ENCODE measurements at places on chromosomes 13 and 19. TPM values are rescaled to one million over a fixed set of nuclear protein-coding genes. Genes with fewer than 3 reads are reported as not detected.
A peak's percentile ranks its signal among the peaks of the same experiment; 100 is the strongest.

Gene CGB5
- 0.35 TPM for total RNA-seq

Gene KCNN4
- 1.1 TPM for total RNA-seq

Gene IGLON5
- total RNA-seq: 64.1 TPM

DNA sequence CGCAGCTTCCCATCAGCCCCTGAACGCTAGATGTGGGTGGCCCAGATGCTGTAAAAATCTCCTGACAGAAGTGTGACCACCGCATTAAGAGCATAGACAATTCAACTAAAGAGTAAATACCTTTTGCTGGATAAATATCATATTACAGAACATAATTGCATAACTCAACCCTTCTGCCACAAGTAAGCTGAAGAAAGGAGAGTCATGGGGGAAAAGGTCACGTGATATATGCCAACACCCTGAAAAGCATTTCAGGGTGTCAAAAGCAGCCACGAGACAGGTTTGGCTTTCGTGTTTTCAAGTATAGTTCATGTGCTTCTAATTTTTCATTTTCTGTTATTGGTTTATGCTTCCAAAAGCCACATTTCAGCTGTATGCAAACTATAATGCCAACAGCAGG, 71.3 kb downstream of the LHFPL6 start:
- H3K4me1 ChIP-seq: peaks cover 9% of the 10 kb centered on the region
- no peak for DNase-seq
- no peaks in the 10 kb centered on the region for H3K27me3 ChIP-seq
- H3K36me3 ChIP-seq: no peaks in the 10 kb centered on the region
- H3K27ac ChIP-seq: no peak overlapping the region

DNA sequence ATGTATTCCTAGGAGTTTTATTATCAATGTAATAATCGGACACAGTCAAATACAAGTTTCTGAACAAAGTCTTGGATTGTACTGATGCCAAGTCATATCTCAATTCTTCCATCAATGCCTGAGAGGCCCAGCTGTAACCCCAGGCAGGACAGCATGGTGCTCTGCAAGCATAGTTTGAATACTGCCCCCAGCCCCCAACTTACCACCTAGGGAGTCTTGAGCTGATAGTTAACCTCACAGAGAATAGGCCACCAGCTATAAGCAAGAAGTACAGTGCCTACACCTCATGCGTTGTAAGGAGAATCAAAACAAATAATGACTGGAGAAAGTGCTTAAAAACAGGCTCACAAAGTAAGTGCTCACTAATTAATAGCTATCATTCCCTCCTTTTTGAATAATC, 2.7 kb downstream of the PROSER1 start:
- no peak for DNase-seq
- peaks cover 37% of the 10 kb centered on the region for H3K4me1 ChIP-seq
- peak overlapping the region; percentile 92 for H3K4me3 ChIP-seq

DNA sequence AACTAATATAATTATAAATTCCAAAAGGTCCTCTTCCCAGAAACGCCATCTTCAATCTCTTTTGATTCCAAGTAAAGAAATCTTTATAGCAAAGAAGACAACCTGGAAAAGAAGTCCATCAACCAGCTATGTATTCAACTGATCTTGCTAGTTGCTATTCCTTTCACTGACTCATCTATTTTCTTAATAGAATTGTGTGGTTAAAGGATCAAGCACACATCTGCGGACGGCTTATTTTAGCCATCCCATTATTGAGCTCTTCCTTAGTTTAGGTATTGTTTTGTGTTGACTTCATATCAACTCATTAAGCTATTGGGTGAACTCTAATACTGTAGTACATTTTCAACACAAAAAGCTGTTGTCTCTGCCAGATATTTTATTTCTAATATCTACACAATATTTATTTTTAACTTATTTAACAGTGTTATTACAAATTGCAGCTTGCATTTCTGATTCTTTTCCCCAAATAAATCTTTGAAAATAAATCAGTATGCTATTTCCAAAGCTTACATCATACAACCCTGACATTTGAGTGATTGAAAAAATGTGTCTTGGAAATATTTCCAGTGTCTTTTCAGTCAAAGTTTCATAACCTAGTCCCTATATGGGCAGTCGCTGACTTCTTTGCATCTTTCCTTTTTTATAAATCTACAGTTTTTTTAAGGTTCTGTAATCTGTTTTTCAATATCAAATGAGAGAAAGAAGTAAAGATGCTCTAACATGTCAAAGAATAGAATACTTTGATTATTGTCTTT, 158.8 kb upstream of the SPRY2 start:
- no peaks in the 10 kb centered on the region for H3K4me1 ChIP-seq
- H3K27me3 ChIP-seq: no peaks in the 10 kb centered on the region
- H3K36me3 ChIP-seq: peaks cover 6% of the 10 kb centered on the region
- no peak overlapping the region for H3K4me3 ChIP-seq

DNA sequence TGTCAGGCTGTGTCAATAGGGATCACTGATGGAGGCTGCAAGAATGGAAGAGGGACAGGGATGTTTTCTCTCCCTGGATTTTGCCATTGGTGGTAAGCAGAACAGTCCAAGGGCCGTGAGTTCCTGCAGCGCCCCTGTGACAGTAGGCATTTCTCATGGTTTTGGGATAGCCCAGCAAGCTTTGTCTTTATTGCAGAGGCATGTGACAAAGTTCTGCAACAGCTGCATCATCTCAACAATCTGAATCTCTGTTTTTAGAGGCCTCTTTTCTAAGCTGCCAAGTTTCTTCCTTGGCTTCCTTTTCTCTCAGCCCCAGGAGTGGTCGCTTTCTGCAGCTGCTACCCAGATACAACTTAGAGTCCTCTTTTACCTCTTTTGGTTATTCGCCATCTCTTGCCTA, 95.7 kb upstream of the TSHZ3 start:
- peaks cover 17% of the 10 kb centered on the region for H3K36me3 ChIP-seq
- no peaks in the 10 kb centered on the region for H3K27me3 ChIP-seq
- H3K27ac ChIP-seq: no peak overlapping the region
- DNase-seq: no peak
- H3K4me3 ChIP-seq: no peak overlapping the region
- H3K4me1 ChIP-seq: 0 out of 2 replicates have a peak, but pooled peaks cover 3% of the 10 kb centered on the region

- H3K4me1 ChIP-seq: peaks cover 12% of the 10 kb centered on the region
- no peaks in the 10 kb centered on the region for H3K27me3 ChIP-seq
- DNase-seq: no peak
- no peak overlapping the region for H3K4me3 ChIP-seq
- no peak overlapping the region for H3K27ac ChIP-seq
- no peaks in the 10 kb centered on the region for H3K36me3 ChIP-seq
Observed at GRCh38 chr13:47144782-47145181, 247.9 kb upstream of the HTR2A start.

Gene FGF21
- 0.44 TPM for total RNA-seq

Gene ADGRE3
- not detected for total RNA-seq

DNA sequence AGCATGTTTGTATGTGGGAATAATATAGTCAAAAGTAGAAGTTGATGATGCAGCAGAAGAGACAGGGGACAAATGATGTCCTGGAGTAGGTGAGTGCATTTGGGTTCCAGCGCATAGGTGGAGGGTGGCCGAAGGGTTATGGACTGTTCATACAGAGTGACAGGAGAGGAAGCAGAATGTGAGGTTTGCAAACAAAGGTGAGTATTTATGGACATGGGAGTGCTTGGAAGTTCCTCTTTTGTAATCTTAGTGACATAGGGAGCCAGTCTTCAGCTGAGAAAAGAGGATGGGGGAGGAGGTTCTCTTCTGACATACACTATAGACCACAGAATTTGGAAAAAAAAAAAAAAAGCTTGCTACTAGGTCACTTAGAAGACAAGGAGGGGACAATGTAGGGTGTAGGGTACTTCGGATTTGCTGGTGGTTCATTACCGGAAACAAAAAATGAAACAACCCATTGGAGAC, 331.6 kb downstream of the DLEU7 start:
- no peak overlapping the region for H3K27ac ChIP-seq
- no peak for DNase-seq
- H3K36me3 ChIP-seq: peaks cover 19% of the 10 kb centered on the region
- no peak overlapping the region for H3K4me3 ChIP-seq

DNA sequence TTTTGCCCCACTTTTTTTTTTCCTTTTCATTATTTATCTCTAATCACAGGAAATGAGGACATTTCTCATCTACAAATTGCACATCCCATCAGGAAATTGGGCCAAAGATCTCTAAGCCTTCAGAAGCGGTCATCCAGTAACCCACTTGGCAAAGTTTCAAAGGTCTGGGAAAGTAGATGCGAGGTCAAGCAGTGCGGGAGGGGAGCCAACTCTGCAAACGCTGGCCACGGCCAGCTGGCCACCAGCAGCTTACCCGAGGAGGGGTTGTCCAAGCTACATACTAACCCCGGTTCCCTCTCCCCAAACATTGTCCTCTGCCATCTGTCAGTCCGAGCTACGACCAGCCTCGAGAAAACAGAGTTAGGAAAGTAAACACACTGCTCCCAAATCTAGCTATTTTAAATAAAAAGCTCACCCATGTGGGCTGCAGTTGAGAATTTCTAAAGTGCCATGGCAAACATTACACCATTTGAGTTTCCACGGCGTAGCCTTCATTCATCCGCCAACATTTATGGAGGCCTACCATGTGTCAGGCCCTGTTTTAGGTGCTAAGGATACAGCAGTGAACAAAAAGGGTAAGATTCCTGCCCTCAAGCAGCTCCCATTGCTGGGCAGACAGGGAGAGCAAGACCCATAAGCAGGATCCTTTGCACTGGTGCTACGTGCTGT, 11.5 kb downstream of the FFAR2 start:
- no peak overlapping the region for H3K4me3 ChIP-seq
- no peak overlapping the region for H3K27ac ChIP-seq
- H3K4me1 ChIP-seq: peaks cover 3% of the 10 kb centered on the region
- H3K36me3 ChIP-seq: no peaks in the 10 kb centered on the region
- no peaks in the 10 kb centered on the region for H3K27me3 ChIP-seq
- DNase-seq: no peak

Gene IRGC
- not detected for total RNA-seq
